ENCODE measurements at places on chromosomes 12 and 14.

DNA sequence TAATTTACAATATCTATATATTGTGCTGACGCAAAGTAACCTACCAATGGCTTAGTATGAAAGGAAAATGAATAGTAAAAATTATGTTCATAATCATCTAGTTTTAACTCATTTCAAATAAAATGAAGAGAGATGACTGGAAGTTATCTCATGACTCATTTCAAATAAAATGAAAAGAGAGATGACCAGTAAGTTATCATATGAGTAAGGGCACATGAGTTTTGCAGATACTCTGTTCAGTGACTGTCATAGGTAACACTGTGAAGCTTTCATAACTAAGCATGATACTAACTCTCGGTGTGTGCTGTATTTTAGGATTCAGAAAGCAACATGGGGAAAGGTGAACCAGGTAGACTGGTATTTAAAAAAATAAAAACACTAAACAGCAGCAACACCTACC lies 364.5 kb upstream of the DIO2 start:
- no peak for DNase-seq

DNA sequence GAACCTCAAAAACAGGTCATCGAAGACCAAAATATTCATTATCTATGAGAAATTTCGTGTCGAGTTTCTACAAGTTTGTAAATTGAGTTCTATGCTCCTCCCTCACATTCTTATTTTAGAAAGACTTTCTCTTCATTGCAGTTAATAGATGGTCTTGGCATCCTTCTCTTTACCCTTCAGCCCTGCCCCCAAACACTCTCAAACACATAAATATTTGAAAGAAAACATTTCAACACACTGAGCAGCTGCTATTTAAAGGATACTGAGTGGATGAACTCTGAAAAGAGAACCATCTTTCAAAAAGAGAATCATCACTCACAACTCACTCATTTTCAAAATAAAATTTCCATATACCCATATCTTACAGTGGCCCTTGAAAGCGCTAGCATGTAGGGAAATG lies 67.1 kb downstream of the NUAK1 start:
- DNase-seq: peak; percentile 64

DNA sequence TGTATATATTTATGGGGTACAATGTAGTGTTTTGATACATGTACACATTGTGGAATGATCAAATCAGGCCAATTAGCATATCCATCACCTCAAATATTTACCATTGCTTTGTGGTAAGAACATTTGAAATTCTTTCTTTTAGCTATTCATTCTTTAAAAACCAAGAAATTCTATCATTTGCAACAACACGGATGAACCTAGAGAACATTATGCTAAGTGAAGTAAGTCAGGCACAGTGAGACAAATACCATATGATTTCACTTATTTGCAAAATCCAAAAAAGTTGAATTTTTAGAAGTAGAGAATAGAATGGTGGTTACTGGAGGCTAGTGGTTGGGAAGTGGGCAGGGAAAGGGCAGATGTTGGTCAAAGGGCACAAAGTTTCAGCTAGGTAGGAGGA lies 129.3 kb upstream of the PTPRQ start:
- peak; percentile 32 for DNase-seq

DNA sequence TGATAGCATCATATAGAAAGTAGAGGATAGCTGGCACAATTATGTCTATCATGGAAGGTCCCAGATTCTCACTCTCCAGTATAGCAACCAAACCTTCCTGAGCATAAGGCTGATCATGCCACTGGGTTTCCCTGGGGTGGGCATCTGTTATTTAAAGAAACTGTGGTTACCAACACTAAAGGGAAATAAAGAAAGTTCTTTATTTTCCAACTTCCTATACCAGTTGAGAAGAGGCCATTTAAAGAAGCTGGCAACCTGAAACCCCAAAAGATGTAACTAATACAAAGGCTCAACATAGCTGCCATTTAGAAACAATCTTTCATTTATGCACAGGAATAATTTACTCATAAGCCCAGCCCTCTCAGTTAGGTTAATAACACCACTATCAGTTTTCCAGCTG lies 3.1 kb downstream of the BCAT1 start:
- DNase-seq: no peak

DNA sequence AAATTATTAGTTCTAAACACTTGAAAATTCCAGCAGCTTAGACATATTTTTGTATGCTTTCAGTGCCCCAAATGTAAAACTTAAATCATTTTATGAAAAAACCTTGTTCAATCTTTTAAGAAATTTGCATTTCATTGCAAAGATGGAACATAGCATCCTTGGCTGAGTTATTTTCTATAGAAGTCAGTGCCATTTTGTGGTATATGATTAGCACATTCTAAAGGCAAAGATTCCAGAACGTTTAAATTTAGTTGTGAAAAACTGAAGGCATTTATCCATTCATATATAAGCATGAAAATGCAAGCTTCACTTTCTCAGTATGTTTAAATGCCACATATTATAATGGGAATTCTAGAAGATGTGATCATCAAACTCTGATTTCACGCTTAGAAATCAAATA lies 332.1 kb downstream of the APAF1 start:
- no peak for DNase-seq

GRCh38 chr12:121036810-121037326 lies 2.2 kb downstream of the OASL start:
- DNase-seq: peak; percentile 66

DNA sequence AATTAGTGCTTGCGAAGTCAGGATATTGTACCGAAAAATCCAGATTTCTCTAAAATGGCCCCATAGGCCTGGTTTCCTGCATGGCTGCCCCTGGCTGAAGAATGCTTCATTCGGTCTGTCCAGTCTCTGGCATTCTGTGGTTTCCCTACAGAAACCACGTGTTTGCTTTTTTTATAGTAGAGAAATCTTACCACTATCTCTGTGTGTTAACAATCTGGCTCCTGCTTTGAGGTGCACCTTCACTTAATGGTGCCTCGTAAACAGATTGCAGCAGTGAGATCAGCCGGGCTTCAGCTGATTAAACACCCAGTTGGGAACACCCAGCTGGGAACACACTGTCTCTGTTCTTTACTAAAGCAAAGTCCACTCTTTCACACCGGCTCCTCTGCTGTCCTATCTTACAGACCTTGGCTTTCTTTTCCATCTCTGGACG lies 6.7 kb upstream of the DNAAF2 start:
- DNase-seq: no peak

- DNase-seq: no peak
Observed at GRCh38 chr14:71597287-71597920, 334.8 kb upstream of the RGS6 start.

DNA sequence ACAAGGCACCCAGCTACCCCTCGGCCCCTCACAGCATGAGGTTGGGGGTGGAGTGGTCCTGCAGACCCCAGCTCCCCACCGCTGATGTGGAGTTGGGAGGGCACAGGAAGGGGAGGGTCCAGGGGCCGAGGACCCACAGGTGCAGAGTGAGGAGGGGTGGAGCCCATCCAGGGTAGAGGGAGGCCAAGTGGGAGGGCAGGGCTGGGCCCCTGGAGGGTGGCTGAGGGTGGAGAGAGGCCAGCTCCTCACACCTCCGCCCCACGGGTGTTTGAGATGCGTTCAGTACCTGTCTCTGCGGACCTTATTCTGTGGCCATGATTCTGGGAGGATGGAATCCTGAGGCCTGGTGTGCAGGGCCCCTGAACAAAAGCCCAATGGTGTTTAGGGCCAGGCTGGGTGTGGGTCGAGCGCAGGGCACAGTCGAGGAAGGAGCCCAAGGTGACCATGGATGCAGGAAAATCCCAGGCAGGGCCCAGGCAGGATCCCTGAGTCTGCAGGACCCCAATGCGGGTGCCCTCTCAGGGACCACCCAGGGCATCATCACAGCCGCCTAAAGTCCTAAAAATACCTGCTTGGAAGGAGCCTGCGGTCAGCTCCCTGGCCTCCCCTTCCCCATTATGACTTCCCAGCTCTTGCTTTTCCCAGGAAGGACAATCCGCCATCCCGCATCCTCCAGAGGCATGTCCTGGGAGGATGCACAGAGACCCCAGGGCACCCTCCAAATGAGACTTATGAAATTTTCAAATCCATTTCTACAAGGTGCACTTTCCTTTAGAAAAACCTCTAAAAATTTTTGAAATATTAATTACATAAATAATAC lies 377.1 kb upstream of the SFSWAP start:
- no peak for DNase-seq

DNA sequence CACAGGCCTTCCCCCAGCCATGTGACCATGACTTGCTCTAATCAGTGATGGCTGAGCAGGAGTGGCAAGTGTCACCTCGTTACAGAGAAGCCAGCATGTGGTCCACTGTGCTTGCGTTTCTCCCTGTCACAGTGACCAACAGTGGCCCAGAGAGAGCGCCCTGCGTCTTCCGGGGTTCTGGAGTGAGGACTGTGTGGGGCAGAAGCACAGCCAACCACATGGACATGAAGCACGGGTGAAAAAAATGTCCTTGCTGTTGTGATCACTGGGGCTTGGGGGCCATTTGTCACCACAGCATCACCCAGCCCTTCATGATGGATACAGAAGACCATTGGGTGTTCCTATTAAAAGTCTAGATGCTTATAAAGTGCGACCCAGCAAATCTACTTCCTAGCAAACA lies 174.6 kb upstream of the C14orf180 start:
- DNase-seq: no peak

DNA sequence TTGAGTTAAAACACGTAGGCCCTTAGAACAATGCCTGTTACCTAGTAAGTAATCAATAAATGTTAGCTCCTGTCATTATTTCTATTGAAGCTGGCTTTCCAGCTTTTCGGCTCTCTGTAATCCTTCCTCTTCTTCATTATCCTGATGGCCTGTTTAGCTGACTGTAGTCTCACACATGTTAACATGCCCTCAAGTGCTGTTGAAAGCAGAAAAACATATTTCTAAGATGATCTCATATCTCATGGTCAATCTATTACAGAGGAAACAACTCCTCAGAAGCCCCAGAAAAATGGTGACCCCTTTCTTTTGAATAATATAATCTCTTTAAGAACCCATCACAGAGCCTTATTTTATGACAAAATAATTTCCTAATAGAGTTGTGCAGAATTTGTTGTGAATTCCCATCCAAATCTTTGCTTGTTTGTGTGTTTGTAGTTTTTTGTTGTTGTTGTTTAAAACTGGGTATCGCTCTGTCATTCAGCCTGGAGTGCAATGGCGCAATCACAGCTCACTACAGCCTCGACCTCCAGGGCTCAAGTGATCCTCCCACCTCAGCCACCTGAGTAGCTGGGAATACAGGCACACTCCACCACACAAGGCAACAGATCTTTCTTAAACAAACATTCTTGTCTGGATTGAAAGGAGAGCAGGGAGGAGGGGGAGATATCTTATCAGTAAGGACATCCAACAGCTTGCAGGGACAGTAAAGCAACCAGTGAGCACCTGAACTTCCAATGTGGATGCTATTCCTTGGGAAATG lies 242.5 kb upstream of the CAND1 start:
- peak; percentile 3 for DNase-seq

DNA sequence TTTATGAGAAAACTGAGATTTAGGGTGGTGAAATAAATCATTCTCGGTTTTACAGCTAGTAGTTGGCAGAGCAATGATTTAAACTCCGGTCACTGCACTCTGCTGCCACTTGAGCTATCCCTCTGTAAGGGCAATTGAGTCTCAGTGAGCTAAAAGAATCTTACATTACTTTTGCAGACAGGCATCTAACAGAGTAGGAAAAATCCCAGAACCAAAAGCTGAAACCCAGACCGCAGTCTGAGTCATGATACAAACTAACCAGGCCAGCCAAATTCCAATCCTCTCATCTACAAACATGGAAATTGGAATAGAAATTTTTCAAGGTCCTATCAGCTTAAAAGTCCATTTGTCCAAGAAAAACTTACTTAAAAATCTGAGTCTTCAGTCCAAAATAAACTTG lies 73.7 kb downstream of the ANKS1B start:
- peak; percentile 97 for DNase-seq

GRCh38 chr14:52703225-52703624 lies 3.8 kb upstream of the PSMC6 start:
- peak; percentile 94 for DNase-seq

GRCh38 chr14:81345781-81346180 lies 54.3 kb downstream of the STON2 start:
- no peak for DNase-seq

GRCh38 chr14:53156238-53156637 lies 3.1 kb upstream of the DDHD1 start:
- DNase-seq: no peak

GRCh38 chr14:65019944-65020566 lies 33.4 kb downstream of the FNTB start:
- peak; percentile 82 for DNase-seq

DNA sequence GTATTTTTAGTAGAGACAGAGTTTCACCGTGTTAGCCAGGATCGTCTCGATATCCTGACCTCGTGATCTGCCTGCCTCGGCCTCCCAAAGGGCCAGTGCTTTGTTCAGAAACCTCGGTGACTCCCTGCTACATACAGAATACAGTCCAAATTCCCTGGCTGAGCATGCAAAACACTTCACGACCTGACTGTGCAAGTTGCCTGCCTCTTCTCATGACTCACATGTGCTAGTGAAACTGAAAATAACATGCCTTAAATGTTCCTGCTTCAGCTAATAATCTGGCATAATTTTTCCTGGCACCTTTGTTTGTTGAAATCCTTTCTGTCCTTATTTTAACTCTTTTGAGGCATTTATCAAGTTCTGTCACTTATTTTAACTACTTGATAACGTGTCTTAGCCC lies 8.2 kb downstream of the DMAC2L start:
- DNase-seq: peak; percentile 31

- no peak for DNase-seq
Observed at GRCh38 chr14:30369502-30370180, 189.3 kb upstream of the G2E3 start.

GRCh38 chr12:28409892-28410291 lies 219.6 kb downstream of the CCDC91 start:
- DNase-seq: no peak

DNA sequence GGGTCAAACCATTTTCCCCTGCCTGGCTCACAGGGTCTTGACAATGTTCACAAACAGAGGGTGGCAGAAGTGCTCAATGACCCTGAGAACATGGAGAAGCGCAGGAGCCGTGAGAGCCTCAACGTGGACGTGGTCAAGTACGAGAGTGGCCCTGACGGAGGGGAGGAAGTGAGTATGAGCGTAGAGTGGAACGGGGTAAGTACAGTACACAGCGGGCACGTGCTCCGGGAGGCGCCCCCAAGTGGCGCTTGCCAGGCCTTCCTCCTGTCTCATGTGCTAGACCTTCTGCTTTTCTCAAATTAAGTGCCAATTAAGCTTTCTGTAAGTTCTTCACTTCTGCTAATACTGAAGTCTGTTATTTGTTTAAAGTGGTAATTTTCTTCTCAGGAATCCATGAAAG lies 35.9 kb downstream of the XRCC3 start:
- no peak for DNase-seq

DNA sequence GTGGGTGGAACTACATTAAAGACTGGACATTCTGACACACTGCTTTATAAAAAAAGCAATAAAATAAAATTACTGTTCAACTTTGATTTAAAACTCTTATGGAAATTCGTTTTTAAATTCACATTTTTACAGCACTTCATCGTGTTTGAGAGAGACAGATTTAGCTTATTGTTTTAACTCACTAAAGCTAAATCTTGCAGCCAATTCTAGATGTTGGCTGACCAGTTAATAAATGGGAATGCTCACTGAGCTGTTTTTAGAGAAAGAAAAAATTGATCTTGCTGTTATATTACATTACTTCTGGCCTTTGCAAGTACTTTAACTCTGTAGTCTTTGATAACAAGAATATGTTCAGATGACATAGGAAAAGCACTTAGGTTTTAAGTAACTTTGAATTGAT lies 157.1 kb downstream of the PLCZ1 start:
- peak; percentile 8 for DNase-seq

Measured in adipocyte (in vitro differentiated cells).